SW 1271 (cell line): ENCODE measurements at places on chromosomes 11 and 22.

- DNase-seq: no peak
Observed at GRCh38 chr22:43317239-43317638, 25.9 kb downstream of the SCUBE1 start.

DNA sequence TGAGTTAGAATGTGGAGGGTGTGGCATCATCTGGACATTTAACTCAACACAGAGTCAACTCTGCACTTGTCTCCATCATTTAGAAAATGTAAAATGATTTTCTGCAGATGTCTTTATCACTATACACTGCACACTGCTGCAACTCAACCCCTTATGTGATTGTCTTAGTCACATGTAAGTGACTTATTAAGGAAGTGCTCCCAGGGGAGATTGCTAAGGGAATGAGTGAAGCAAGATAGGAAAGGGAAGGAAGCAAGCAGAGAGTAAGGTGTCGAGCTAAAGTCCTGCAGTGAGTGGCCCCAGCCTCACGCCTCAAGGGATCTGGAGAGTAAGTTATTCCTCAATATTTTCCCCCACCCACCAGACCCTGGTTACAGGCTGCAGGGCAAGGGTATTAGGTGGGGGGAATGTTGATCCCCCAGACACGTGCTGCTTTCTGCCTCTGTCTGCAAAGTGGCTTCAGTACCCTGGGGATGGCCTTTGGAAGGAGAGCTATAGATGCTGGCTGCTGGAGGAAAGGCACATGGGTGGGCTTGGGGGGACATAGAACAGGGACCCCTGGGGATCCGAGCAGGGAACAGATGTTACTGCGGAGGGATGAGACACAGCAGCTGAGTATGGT is 7.2 kb upstream of the CBX6 start:
- DNase-seq: no peak

DNA sequence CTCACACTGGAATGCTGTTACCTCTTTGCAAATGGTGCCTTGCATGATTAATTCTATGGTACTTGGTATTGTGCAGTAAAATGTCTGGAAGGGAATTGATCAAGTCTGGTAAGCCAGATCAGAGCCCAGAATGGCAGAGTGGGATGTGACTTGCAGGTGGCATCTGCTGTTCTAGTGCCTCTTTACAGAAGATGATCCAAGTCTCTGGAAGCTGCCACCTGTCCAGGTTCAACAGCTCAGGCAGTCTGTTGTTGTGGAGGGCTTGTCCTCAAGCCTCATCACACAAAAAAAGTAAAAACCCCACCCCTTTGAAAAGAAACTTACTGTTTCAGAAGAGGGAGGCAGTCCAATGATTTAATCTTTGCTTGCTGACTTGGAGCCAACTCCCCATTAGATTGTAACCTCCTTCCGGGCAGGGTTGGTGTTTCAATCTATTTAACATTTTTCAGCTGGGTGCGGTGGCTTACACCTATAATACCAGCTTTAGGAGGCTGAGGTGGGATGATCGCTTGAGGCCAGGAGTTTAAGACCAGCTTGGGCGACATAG is 17.1 kb downstream of the ZNRF3 start:
- no peak for DNase-seq

- DNase-seq: no peak
Observed at GRCh38 chr11:130473056-130473794, 24.8 kb downstream of the ADAMTS15 start.

- DNase-seq: no peak
Observed at GRCh38 chr22:41603873-41604332, 14.3 kb upstream of the PMM1 start.

GRCh38 chr11:102138223-102138622 is 28.0 kb downstream of the YAP1 start:
- DNase-seq: no peak

DNA sequence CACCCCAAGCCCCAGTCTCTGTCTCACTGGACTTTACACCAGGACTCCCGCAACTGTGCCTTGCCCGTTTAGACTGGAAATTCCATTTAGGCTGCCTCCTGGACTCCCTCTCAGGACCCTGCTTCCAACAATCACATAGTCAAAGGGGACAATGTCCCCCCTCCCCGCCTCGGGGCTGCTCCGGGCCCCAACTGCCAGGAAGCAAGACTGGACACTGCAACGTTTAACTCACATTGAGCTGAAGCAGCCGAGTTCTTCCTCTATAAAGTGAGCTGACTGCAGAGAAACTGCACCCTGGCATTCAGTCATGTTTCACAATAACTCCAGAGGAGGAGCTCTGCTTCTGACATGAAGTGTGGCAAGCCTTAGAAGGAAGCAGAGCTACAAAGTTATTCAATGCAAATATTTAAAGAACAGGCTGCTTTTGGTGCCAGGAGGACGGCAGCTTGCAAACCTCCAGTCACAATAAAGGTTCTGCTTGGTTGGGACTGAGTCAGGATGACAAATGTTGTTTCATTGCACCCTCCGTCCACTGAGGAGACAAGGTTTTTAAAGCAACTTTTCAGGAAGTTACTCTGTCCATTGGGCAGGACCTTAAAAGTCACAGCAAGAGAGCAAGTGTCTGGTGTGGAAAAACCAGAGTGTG is 19.9 kb downstream of the PACSIN2 start:
- no peak for DNase-seq

- no peak for DNase-seq
Observed at GRCh38 chr22:37404091-37404490, 23.2 kb downstream of the ELFN2 start.

DNA sequence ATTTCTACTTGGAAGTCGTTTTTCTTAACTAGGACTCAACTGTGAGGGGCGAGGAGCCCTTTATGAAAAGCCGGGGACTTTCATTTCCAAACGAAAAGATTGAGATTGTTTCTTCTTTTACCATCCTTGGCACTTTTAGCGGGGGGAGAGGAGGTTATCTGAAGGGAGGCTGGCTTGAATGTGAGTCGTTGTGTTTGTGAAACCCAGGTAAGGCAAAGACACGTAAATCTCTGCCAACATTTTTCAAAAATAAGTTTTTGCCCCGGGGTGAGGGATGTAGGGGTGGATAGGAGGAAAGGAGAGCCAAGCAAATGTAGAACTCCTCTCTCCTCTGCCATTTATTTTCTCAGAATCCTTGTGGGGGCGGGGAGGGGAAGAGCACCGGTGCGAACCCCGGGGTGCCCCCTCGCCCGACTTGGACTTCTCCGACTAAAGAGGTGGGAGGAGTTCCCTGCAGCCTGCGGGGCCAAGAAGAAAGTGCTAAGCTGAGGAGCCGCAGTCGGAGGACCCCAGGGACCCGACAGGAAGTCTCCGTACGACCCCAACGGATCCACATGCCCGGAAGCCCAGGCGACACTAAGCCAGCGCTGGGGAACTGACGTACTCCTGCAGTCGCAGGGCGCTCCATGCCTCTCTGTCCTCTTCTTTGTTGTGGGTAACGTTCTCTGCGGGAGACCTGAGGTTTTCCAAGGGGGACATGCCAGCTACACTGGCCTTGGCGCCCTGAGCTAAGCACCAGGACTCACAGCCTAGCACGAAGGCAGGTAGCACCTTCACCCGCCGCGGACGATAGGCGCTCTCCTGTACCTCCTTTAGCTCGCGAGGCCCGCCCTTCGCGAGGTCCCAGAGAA is 2.4 kb upstream of the WT1 start:
- DNase-seq: no peak

GRCh38 chr11:13324709-13325108 is 47.1 kb downstream of the BMAL1 start:
- DNase-seq: no peak

DNA sequence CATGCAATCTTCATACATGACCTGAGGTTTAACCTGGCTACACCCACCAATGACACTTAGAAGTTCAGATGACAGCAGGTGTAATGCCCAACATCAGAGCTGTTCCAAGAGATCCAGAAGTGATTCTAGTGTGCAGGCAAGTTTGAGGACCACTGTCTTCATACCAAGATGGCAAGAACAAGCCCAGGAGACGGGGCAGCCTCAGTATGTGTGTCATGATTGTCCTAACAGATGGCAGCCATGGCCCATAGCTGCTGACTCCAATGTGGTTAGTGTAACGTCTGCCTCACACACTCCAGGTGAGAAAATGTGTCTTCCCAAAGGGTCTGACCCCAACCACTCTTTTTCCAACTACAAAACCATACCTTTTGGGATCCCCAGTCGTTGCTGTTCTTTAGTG is 97.3 kb downstream of the ETS1 start:
- DNase-seq: no peak

DNA sequence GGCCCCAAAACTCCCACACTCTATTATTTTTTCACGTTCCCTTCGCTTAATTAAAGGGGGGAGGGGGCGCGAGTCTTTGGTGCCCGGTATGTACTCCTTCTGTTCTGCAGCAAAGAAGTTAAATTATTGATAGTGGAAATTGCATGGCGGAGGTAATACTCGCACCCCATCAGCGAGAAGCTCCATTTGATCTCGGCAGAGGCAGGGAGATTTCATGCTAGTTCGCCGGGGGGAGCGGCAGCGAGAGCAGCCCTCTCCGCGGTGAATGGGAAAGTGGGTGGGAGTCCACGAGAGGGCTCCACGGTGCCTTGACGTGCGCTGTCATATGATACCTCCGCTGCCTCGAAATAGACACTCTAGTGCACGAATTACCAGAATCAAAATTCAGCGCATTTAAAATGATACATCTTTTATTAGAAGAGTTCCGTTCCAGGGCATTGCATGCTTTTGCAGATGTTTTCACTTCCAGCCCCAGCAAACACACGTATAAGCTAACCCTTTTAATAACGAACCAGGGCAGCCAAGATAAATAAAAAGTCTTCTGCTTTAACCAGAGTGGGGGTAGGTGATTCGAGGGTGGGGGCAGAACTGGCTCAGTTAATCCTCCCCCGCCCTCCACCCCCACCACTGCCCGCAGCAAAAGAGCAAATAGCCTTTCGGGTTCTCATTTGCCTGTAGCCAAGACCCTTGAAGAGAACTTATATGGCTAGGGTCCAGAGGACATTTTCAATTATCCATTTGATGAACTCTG is 1.3 kb upstream of the BDNF start:
- peak; percentile 50 for DNase-seq

- no peak for DNase-seq
Observed at GRCh38 chr11:17547051-17547577, at the start of gene OTOG. OTOG (plus strand) TSS chr11:17547259; CDS start chr11:17547373, 114 bp downstream.

DNA sequence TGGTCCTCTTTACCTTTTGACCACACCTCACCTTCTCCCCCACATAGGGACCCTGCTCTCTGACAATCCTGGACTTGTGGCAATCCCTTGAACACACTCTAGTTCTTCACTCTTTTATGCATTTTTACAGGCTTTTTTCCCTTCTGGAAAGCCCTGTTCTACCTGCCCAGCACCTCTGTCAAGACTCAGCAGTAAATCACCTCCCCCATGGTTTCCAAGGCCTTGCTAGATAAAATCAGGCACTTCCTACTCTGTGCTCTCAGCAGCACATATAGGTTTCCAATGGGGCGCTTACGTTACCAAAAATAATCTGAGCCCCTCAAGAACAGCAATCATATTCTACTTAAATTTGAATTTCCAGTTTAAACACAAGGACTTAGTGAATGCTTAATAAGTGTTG is 53.9 kb downstream of the ETS1 start:
- no peak for DNase-seq

GRCh38 chr22:35202376-35202775 is 54.9 kb upstream of the HMGXB4 start:
- no peak for DNase-seq

DNA sequence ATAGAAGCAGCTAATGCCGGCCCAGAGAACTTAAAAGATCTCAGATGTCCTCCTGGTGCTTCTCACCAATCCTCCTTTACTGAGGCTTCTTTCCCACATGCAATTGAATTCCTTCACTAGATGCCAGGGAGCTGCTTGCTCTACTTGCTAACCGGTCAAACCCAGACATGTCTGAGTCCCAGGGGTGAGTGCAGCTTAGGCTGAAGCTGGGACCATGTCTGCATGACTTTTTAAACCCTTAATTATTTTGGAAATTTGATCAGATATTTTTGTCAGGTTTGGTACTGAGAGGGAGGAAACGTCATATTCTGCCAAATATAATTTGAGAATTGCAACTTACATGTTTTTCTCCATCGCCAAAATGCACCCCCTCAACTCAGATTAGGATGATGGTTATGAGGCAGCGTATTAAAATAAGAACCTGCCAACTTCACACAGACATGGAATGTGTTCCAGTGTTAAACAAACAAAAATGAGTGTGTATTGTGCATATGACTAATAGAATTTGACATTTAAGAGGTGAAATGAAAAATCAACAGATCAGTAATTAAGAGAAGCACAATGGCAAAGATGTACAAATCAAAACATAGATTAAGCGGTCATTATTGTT is 529.5 kb downstream of the ETS1 start:
- DNase-seq: no peak

DNA sequence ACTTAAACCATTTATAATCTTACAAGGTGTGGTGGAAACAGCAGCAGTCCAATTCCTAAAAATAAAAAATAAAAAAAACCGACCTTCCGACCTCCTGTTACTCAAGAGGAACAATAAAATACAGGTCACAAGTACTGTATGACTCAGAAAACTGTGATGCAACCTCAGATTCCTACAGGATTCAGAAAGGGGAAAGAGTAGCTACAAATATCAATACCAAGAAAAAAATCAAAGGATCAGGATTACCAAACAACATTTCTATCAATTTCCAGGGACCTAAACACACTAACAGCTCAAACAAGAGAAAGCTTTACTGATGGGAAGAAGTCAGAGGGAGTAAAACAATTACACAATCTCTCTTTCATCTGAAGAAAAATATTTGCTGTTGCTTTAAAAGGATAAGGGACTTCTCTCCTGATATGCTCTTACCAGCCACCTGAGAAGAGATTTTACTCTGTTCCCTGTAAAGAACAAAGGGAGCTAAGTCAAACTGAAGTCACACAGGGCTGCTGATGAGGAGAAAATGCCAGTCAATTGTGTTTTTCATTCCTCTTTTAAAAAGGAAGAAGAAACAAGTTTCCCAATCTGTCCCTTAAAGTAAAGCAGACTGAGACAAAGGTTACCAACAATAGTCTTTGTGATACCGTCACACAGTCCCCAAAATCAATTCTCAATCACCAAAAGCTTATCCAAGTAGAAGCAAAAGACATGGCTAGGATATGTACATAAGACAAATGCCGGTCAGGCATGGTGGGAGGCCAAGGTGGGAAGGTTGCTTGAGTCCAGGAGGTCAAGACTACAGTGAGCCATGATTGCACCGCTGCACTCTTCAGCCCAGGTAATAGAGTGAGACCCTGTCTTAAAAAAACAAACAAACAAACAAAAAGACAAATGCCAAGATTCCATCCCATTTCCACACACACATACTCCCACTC is 39.3 kb downstream of the AMBRA1 start:
- DNase-seq: peak; percentile 88

DNA sequence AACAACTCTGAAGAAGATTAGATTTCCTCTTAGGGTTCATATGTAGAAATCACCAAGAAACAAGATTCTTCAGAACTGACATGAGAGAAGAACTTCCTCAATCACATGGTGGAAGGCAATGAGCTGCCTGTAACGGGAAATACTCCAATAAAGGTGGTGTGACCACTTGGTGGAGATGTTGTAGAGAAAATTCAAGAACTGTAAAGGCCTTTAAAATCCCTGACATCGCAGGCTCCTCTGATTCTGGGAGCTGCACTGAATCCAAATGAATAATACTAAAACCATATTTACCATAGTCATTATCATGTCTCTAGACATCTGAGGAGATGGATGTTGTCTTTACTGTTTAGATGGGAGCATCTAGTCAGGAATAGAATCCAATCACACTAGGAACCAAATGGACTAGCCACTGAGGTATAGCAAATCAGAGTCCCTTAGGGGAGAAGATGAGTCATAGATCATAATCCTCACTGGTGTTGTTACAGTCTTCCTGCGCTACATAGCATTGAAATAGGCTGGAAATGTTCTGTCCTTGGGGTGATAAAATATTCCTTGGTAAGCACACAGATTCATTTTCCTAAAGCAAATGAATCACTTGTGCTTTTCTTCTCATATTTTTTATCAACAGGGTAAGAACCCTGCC is 321.6 kb upstream of the TENM4 start:
- no peak for DNase-seq

- no peak for DNase-seq
Observed at GRCh38 chr11:62850911-62851806, 11.8 kb upstream of the WDR74 start.
